ENCODE measurements at places on chromosomes 7 and 10.

- DNase-seq: no peak
Observed at GRCh38 chr10:3978174-3978573, 193.2 kb upstream of the KLF6 start.

DNA sequence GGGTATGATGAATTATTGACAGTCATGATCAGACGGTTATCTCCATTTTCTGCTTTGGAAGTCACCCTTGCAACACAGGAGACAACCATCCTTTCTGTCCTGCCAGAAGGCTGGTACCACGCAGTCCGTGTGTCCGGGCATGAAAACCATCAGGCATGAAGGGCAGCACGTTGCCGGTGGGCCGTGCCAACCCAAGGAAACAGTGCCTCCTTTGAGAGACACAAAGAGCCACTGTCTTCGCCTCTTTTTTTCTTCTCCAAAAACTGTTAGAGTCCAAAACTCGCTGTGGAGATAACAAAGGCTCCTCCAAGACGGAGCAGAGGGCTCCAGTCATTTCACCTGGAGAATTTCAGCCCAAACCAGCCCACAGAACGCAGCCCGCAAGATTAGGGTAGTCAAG is 60.4 kb upstream of the ARHGAP21 start:
- no peak for DNase-seq

DNA sequence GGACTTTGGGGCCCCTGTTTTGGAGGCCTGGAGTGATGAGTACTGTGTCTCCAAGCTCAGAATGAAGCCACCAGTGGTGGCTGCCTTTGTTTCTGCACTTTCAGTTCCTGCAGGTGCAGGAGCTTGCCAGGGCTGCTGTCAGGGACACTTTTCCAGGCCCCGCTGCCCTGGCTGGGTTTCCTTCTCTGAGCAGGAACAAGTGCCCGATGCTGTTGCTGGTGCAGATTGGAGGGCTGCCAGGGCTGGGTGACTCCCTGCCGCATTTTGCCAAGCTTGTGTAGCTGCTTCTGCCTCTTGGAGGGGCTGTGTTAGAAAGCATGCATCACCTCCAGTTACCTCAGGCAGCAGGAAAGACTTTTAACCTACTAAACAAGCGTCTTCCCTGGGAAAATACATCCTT is 211.1 kb downstream of the MGMT start:
- DNase-seq: no peak

DNA sequence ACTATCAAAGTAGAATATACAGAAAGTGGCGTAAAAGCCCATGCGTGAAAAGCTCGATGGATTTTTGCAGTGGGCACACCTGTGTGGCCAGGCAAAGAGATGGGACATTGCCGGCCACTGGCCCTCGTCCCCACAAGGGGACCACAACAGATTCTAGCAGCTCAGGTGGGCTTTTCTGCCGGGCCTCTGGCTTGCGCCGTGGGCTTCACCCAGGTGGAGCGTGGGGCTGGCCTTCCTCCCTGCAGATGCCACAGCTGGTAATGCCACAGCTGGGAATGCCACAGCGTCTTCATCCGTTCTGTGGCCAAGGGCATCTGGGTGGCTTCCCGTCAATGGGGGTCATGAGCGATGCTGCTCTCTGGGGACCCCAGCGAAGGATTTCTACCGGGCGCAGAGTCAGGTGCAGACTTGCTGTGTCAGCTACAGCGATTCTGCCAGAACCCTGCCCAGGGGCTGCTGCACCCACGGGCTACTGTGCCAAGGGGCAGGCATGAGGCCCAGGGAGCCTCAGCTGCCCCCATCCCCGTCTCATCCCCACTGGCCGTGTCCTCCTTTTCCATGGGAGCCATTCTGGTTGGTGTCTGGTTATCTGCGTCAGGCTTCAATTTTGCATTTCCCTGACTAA is 52.5 kb upstream of the NKX6-2 start:
- DNase-seq: no peak

GRCh38 chr7:46999866-47000265 is 582.0 kb downstream of the TNS3 start:
- DNase-seq: no peak

DNA sequence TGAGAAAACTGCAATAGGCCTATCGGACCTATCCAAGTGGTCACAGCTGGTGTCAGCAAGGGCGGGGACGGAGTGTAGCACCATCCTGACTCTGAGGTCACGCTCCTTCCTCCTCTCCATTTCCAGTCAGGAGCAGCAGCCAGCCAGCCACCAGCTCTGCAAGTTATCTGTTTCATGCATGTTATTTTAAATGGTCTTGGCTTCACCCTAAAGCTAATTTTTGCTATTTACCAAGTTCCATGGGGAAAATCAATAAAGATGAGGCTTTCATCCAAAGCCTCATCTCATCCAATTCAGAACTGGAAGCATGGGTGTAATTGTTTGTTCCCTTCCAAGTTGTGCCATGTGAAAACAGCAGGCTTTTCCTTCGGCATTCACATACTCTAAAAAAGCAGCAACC is 49.3 kb downstream of the ICA1 start:
- no peak for DNase-seq

- no peak for DNase-seq
Observed at GRCh38 chr7:112995059-112995824, 91.4 kb downstream of the GPR85 start.

- no peak for DNase-seq
Observed at GRCh38 chr7:154976844-154977243, 26.1 kb downstream of the PAXIP1 start.

GRCh38 chr7:157751951-157752673 is 415.3 kb downstream of the DNAJB6 start:
- DNase-seq: no peak

DNA sequence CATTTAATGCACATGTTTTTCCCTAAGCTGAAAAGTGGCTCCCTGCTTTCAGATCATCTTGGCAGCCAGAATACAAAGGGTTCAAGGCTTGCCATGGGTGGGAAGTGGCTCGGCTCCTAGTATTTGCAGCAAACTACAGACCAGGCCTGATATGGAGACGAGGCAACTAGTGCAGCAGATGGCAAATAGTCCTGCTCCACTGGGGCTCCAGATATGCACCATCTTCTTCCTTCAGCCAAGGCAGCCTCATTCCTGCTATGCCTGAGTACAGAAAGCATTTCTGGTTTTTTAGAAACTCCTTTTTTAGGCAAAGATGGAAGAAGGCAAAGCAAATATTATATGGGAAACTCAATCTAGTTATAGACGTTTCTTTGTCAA is 23.9 kb downstream of the LRRC4 start:
- no peak for DNase-seq

- DNase-seq: no peak
Observed at GRCh38 chr7:130899638-130900401, 165.8 kb upstream of the KLF14 start.

- no peak for DNase-seq
Observed at GRCh38 chr7:128890306-128891109, 20.0 kb downstream of the KCP start.

- no peak for DNase-seq
Observed at GRCh38 chr10:104767745-104768144, 126.7 kb downstream of the SORCS3 start.

DNA sequence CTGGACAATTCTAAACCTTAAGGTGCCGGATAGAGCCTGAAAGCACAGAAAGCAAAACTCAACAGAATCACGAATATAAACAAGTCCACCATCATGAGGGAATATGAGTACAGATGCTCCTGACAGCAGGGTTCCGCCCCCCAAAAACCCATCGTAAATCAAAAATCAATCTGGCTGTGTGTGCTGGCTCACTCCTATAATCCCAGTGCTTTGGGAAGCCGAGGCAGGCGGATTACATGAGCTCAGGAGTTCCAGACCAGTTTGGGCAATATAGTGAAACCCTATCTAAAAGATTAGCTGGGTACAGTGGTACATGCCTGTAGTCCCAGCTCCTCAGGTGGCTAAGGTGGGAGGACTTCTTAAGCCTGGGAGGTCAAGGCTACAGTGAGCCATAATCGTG is 12.2 kb downstream of the BUD31 start:
- no peak for DNase-seq

- no peak for DNase-seq
Observed at GRCh38 chr10:64506963-64507362, 985.8 kb downstream of the REEP3 start.

GRCh38 chr10:5461203-5461588 is 38.2 kb downstream of the CALML5 start:
- DNase-seq: no peak

DNA sequence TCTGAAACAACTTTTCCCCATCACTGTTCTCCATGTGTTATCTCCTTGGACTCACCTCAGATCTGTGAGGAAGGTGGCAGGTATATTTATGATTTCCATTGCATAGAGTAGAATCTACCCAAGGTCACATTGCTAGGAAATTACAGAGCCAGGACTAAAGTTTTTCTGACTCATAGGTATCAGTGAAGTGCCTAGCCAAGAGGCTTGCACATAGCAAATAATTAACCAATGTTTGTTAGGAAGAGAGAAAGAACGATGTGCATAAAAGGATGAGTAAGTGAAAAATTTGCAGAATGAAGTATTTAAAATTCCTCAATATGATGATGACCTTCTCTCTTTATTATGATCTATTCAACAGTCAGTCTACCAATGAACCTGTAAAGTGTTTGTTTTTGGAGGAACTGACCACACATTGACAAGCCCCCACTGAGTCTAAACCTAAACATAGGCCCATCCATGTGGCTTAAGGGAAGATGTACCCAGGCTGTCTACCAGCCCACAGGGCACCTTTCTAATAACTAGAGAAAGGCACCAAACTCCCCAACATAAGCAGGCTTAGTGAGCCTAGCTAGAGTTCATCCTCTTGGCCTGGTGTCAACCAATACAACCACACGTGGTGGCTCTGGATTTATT is 252.9 kb upstream of the ZMIZ1 start:
- DNase-seq: no peak

DNA sequence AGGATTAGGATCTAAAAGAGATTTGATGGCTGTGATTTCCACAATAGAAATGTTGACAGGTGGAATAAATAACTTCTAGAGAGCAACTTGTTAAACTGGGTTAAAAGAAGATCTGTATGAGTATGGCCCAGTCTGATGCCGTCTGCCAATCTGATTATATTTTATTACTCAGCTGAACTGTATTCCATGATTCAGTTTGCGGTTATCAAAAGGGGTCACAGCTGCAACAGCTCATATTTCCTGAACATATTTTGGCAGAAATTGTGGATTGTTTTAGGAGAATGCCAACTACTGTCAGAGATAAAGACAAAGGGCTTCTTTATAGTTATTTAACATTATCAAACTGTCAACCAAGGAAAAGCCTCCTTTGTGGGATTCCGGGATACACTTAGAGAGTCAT is 244.8 kb upstream of the MINDY3 start:
- DNase-seq: no peak

DNA sequence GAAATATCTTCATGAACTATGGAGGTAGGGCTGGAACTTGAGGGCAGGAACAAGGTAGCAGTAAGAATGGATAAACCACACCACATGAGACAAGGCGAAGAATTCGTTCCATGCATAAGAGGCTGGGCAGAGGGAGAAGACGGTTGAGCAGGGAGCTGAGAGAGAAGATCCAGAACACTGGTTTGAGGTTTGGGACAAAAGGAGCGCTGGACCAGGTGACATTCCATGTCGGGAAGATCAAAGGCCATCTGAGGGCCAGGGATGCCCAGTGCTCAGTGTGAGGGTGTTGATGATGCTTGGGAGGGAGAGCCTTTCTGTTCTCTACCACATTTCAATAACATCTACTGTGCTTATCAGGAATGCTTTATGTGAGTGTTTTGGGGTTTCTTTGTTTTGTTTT is 52.8 kb downstream of the WIPF3 start:
- no peak for DNase-seq

DNA sequence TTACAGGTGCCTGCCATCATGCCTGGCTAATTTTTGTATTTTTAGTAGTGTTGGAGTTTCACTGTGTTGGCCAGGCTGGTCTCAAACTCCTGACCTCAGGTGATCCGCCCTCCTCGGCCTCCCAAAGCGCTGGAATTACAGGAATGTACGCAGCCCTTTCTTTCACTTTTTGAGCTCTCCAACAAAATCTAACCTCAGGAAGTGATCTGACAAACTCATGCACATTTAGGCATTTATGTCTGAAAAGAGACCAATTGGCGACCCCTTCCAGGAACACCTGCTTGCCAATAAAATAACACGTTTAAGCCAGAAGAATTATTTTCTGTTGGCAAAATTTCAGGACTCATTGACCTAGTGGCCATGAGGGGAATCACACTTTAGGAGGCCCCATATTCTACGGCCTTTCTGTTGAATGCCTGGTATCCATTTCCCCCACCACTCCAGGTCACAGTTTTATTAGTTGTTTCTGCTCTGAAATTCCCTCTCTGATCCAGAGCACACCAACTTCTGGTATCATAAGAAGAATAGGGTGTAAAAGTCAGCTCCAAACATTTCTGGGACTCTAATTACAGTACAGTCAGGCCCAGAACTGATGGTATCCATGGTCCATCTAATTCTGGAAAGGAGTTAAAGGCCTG is 65.8 kb upstream of the FRMD4A start:
- no peak for DNase-seq

DNA sequence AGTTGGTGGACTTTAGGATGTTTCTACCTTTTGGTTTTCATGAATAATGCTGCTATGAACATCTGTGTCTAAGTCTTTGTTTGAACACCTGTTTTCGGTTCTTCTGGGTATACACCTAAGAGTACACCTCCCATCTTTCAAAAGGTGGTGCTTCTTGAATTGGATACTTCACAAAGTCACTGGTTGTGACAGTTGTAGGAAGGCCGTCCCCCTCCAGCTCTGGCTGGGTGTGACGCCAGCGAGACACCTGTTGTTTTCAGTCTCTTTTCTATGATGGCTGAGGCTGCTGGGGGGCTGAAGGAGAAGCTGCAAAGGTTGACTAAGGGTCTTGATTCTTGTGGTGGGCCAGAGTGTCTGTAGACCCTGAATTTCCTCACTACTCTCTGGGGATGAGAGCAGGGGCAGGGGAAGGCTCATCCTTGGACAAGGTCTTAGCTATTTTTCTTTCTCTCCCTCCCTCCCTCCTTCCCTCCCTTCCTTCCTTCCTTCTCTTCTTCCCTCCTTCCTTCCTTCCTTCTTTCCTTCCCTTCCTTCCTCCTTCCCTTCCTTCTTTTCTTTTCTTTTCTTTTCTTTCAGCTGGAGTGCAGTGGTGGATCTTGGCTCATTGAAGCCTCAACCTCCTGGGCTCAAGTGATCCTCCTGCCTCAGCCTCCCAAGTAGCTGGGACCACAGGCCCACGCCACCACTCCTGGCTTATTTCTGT is 5.6 kb downstream of the NEURL1 start:
- no peak for DNase-seq

GRCh38 chr10:30199376-30200016 is 140.1 kb upstream of the JCAD start:
- DNase-seq: no peak

DNA sequence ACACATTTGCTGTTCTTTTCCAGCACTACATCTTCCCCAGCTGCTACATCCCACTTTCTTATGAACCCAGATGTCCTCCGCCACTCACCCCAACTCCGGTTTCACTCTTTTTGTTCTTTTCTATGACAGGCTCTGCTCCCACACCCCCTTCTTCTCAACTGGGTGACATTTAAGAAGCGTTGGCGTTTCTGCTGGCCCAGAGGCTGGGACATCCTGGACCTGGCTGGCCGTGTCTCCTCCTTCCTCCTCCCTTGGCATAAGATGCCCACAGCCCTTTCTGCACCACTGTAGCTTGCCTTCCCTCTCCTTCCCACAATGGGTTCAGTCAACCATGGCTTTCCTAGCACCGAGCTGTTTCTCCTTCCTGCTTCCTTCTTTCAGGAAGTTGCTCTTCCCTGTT is 9.4 kb upstream of the CALML5 start:
- no peak for DNase-seq

GRCh38 chr10:10818082-10818481 is 199.6 kb upstream of the CELF2 start:
- DNase-seq: no peak

- DNase-seq: no peak
Observed at GRCh38 chr7:116571037-116571436, 46.2 kb downstream of the CAV1 start.

- no peak for DNase-seq
Observed at GRCh38 chr7:77315182-77315591, 101.0 kb downstream of the GSAP start.
